ENCODE measurements at places on chromosomes 1 and 21. TPM values are rescaled to one million over a fixed set of nuclear protein-coding genes. Genes with fewer than 3 reads are reported as not detected.
A peak's percentile ranks its signal among the peaks of the same experiment; 100 is the strongest.

DNA sequence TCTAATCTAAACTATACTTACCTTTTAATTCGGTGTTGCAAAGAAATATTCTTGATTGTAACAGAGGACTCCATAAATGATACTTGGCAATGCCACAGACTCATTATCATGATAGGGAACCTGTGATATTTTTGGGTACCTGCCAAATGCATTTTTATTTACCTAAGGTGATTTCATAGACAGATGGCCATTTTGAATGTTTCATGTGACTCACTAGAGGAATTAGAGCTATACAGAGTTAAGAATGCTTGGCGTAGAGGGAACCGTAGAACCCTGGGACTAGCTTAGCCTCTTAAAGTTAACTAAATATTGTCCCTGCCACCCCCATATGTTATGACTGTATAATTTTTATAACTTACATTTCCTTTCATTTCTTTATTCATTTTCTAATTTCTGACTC is 136.1 kb downstream of the DISP1 start:
- no peaks in the 10 kb centered on the region for H3K36me3 ChIP-seq
- H3K4me3 ChIP-seq: no peak overlapping the region
- no peak for DNase-seq
- H3K27ac ChIP-seq: no peak overlapping the region
- no peaks in the 10 kb centered on the region for H3K4me1 ChIP-seq
- no peaks in the 10 kb centered on the region for H3K27me3 ChIP-seq

- H3K27ac ChIP-seq: no peak overlapping the region
- peaks cover 34% of the 10 kb centered on the region for H3K4me1 ChIP-seq
- H3K4me3 ChIP-seq: no peak overlapping the region
- H3K27me3 ChIP-seq: no peaks in the 10 kb centered on the region
- DNase-seq: peak; percentile 60
Observed at GRCh38 chr1:203129501-203130231, 2.1 kb downstream of the ADORA1 start.

GRCh38 chr1:165707984-165708706 is 9.8 kb upstream of the ALDH9A1 start:
- no peak overlapping the region for H3K27ac ChIP-seq
- no peaks in the 10 kb centered on the region for H3K36me3 ChIP-seq
- no peak overlapping the region for H3K4me3 ChIP-seq
- no peaks in the 10 kb centered on the region for H3K4me1 ChIP-seq

- no peak overlapping the region for H3K27ac ChIP-seq
- H3K4me3 ChIP-seq: no peak overlapping the region
- H3K27me3 ChIP-seq: no peaks in the 10 kb centered on the region
- no peaks in the 10 kb centered on the region for H3K36me3 ChIP-seq
- DNase-seq: no peak
Observed at GRCh38 chr1:15747378-15747777, 5.1 kb downstream of the TMEM82 start.

GRCh38 chr1:27138368-27138767 is 16.6 kb downstream of the SLC9A1 start:
- no peak overlapping the region for H3K4me3 ChIP-seq
- DNase-seq: no peak
- no peaks in the 10 kb centered on the region for H3K27me3 ChIP-seq
- peak overlapping the region; percentile 83 for H3K27ac ChIP-seq
- H3K4me1 ChIP-seq: peaks cover 68% of the 10 kb centered on the region

DNA sequence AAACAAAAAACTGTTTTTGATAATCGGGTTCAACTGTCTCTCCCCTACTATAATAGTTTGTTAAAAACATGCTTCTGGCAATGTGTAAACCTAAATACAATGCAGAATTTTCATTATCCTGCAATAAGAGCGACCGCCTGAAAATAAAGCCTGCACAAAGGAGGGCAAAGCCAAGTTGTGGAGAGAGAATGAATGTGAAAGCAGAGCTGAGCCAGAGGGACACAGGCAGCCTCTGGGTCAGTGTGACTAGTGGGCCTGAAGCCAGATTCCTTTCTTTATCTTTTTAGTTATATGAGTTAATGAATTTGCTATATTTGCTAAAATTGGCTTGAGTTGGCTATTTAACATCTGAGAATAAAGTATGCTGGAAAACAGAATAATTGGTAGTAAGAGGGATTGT is 615.2 kb downstream of the PLA2G4A start:
- H3K27ac ChIP-seq: no peak overlapping the region
- DNase-seq: no peak
- H3K4me1 ChIP-seq: no peaks in the 10 kb centered on the region
- no peaks in the 10 kb centered on the region for H3K36me3 ChIP-seq
- no peaks in the 10 kb centered on the region for H3K27me3 ChIP-seq

DNA sequence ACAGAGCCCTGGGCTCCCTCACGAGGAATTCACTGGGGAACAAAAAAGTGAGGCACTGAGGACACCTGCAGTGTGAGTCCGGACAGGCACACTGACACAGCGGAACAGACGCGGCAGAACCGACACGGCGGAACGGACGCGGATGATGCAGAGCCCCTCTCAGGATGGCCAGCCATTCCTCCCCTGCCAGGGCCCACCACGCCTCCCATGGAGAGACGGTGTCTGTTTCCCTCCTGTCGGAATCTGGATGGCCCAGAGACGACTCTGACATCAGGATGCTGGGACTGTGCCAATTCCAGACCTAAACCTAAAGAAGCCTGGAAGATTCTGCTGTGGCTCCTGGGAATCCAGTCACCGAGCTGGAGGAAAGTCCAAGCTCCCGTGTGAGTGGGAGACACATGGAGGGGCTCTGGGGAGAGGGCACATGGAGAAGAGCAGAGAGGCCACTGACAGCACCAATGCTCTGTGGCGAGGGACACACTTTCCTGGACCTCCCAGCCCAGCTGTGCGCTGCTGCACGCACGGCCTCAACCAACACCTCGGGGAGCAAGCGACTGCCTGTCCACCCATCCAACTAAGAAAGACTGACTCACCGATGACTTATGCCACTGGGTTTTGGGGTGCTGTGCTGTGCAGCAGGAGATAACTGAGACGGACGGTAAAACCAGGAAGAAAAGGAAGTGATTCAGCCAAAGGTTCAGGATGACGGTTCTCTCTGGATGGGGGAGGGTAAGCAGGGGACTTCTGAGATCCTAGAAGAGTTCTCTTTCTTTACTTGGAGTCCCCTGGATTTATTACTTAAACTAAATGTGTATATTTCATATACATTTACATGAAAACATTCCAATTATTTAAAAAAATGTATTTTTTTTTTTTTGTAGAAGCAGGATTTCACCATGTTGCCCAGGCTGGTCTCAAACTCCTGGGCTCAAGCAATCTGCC is 23.3 kb downstream of the ZBTB17 start:
- H3K36me3 ChIP-seq: no peaks in the 10 kb centered on the region
- peak; percentile 46 for DNase-seq
- peaks cover 94% of the 10 kb centered on the region for H3K4me1 ChIP-seq
- H3K27me3 ChIP-seq: no peaks in the 10 kb centered on the region
- H3K27ac ChIP-seq: peak overlapping the region; percentile 62

Gene AKIRIN1
- total RNA-seq: 35.8 TPM

Gene BCAN
- not detected for total RNA-seq

Gene ANGPTL1
- total RNA-seq: 4.9 TPM

Gene OR2T11
- not detected for total RNA-seq

Gene ATP6V1G3
- not detected for total RNA-seq

Gene DCAF8
- total RNA-seq: 118 TPM

Gene ACOT11
- 8.9 TPM for total RNA-seq
